Progenitor cell of endocrine pancreas (in vitro differentiated cells): ENCODE measurements at places on chromosomes 4 and X. TPM values are rescaled to one million over a fixed set of nuclear protein-coding genes. Genes with fewer than 3 reads are reported as not detected.

ARHGAP36 gene
- total RNA-seq: 0.36 and 0.42 TPM in 2 replicates

MAGEC2 gene
- total RNA-seq: not detected in 2 replicates

DNA sequence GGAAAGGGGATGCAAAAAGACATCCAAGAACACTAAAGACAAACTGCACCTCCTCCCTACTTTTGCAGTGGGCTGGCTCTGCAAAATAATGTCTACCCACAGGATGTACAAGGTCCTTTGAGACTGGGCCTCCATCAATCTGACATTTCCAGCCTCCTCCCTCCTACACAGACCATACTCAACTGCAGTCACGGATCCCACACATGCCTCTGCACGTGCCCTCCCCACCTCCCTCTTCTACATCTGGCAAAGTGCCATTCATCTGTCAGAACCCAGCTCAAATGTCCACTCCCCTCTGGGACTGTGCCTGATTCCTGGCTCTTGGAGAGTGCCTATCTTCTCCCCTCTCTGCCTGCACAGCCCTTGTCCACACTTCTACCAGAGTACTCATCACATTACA lies 50.3 kb downstream of the CHRDL1 start:
- no peak for DNase-seq

DNA sequence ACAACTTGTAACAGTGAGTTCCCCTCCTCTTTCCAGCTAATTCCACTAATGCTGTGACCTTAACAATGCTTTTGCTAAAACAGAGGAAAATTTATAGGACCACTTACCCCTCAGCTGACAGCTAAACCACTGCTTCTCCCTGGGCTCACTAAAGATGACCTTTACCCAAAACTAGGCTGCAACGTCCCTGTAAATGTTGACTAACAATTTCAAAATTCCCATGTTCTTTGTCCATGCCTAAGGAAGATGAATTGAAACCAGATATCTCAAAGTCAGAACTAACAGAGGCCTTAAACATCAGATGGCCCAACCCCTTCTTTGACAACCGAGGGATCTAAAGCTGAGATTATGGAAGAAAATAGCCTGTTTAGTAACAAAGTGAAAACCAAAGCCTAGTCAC lies 32.5 kb downstream of the AFAP1 start:
- no peak for DNase-seq

DNA sequence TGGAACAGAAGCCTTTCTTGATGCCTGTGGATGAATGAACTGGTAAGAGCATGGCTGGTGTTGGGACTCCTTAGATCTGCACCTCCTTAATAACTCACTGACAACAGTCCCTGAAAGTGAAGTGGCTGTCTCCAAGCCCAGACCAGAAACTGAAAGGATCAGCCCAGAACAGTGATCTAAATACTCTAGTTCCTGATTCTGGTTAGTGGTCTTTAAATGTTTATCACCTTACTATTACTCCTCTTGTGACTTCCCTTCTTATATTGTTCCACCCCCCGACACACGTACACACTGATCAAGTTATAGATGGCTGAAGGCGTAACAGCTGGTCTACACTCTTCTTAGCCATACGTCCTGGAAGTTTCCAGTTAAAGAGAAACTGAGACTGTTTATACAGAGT lies 33.8 kb upstream of the ARMCX2 start:
- DNase-seq: no peak

DNA sequence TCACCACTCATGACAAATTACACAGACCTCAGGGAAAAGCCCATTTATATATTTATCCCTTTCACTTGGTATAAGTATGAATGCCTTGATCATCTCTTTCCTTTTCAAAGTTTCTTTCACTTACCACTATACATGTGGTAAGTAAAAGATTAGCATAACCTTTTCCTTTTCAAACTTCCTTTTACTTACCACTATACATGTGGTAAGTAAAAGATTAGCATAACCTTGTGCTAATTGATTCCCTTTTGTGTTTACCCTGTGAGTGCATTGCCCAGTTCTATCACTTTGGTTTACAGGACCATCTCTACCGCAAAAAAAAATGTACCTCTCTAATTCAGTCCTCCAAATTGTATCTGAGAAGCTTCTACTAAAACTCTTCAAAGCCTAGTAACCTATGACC lies 32.7 kb upstream of the TCEANC start:
- no peak for DNase-seq

DNA sequence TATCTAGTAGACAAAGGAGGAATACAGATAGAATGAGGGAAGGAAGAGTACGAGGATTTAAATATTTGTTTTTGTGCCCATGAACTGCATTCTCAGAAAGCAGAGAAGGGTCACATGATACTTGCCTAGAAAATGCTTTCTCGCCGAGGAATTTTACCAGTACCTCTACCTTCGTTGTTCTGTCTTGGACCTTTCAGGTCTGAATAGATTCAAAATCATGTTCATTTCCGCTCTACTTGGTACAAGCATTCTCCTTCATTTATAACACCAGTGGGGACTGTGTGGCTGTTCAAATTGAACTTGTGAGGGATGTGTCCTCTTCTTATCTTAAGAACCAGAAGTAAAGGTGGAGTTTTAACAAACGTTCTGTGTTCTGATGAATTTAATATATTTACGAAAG lies 1.9 kb downstream of the USP38 start:
- DNase-seq: no peak
